ENCODE measurements at places on chromosomes 5 and 9.

DNA sequence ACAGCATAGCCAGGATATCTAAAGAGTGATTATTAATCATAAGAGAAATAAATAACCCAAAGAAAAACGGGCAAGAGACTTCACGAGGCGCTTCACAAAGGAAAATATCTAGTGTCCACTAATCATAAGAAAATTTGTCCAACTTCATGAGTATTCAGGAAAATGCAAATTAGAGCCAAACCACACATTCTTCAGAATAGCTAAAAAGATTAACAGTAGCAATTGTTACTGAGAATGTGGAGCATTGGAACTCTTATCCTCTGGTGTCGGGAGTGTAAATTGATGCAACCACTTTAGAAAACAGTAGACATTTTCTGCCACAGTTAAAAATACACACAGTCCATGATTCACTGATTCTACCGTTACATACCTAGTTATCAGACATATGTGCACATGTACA, 145.7 kb downstream of the CWC27 start:
- H3K27ac ChIP-seq: no peak overlapping the region
- H3K4me1 ChIP-seq: no peaks in the 10 kb centered on the region
- no peak overlapping the region for H3K4me3 ChIP-seq
- no peaks in the 10 kb centered on the region for H3K27me3 ChIP-seq

DNA sequence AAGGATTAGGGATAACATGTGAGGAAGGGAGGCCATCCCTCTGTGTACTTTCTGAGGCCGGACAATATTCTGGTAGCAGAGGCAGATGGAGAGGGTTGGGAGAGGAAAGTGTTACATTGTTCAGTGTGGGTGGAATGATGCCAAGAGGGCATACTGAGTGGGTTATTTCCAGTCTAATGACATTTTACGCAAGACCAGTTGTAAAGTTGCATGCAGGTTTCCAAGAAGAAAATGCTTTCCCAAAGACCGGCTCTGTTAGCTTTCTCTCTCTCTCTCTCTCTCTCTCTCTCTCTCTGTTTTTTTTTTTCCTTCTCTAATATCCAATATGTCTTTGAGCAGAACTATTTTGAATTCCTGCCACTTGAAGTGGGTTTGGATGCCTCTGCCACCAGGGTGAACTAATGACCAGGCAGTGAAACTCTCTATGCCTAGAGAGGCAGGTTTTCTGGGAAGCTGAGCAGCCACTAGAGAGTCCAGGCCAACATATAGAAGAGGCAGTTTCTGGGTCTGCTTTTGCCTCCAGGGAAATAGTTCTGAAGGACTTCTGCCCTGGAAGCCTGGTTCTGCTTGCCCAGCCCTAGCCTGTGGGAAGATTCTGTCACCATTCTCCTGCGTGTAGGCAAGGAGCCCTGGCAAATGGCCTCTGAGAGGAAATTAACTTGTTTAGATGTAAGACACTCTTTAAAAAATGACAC, 24.4 kb upstream of the ZNF366 start:
- H3K4me3 ChIP-seq: no peak overlapping the region
- DNase-seq: no peak
- no peaks in the 10 kb centered on the region for H3K4me1 ChIP-seq

DNA sequence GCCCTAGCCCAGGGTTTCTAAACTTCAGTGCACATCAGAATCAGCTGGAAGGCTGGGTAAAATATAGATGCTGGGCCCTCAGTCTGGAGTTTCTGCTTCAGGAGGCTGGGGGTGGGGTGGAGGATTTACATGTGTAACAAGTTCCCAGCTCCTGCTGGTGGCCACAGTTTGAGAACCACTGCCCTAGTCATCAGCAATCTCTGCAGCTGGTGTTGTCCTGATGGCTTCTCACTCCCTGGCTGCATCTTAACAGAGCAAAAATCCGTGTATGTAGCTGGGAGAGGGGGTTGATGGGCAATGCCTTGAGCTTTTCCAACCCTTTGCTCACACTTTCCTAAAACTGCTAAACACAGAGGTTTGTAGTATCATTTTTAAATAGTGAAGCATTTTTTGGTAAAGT, 186.0 kb upstream of the KLF9 start:
- H3K27me3 ChIP-seq: no peaks in the 10 kb centered on the region
- H3K27ac ChIP-seq: no peak overlapping the region
- no peaks in the 10 kb centered on the region for H3K4me1 ChIP-seq
- H3K36me3 ChIP-seq: no peaks in the 10 kb centered on the region
- no peak for DNase-seq
- H3K4me3 ChIP-seq: no peak overlapping the region

DNA sequence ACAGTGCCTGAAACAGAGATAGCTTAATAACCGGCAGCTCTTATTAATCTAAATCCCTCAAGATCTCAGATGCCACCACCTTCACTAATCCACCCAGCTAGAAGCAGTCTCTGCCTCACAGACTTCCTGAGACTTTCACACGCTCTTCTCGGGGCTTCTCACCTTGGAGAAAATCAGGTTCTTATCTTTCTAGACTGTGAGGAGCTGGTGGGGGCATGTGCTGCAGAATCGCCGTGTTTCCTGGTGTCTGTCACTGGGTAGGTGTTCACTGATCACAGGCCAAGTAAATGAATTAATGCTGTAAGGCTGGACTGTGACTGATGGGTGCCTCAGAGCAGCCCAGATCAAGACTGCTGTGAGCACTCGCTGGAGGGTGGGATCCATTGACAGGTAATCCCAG, 101.7 kb downstream of the PSD2 start:
- no peak for DNase-seq
- H3K4me1 ChIP-seq: no peaks in the 10 kb centered on the region

DNA sequence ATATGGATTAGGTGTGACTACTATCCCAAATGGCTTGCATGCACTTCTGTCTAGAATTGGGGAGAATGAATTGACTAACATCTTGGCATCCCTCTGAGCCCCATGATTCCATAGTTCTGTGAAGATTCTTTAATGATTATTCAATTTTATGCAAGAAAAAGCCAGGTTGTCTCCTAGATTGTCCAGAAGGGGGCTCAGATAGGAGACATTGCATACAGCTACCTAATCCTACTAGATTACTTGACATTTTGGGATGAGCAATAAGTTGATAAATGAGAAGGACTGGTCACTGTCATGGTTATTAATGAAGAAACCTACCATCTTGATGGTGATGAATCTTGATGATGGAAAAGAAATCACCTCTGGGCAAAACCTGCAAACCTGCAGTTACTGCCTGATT, 117.0 kb downstream of the CARTPT start:
- no peak overlapping the region for H3K27ac ChIP-seq
- DNase-seq: no peak
- no peaks in the 10 kb centered on the region for H3K27me3 ChIP-seq
- no peaks in the 10 kb centered on the region for H3K36me3 ChIP-seq
- no peak overlapping the region for H3K4me3 ChIP-seq
- H3K4me1 ChIP-seq: no peaks in the 10 kb centered on the region
